ENCODE measurements at places on chromosomes 11 and 22.

- peak; percentile 17 for DNase-seq
Measured at GRCh38 chr11:95923728-95924413, at the start of gene MTMR2. Gene MTMR2, minus strand, starts transcription at chr11:95924107. Its CDS starts 153 bp downstream, at chr11:95923954.

- no peak for DNase-seq
Measured at GRCh38 chr11:129694538-129694937, 121.1 kb upstream of the TMEM45B start.

GRCh38 chr22:47337161-47337621 is 574.7 kb downstream of the TBC1D22A start:
- DNase-seq: no peak

GRCh38 chr22:37211075-37211865 is 1.0 kb downstream of the SSTR3 start:
- DNase-seq: no peak

- no peak for DNase-seq
Measured at GRCh38 chr11:131807876-131808275, 437.5 kb downstream of the NTM start.

DNA sequence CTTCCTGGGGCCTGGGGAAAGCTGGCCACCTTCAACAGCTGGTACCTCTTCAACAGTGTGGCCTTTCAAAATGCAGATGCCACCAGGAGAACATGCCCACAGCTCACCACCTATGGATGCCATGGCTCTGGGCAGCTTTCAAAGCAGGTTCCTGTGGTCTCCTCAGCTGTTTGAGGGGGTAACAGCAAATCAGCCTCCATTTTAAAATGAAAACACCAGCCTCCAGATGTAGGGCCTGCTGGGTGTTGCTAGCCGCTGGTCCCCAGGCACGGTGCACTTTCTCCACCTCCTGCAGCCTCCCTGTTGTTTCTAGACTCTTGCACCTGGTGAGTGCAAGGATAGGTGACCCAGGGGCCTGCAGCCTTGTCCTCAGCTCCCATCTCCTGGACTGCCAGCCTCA is 10.0 kb downstream of the CDPF1 start:
- DNase-seq: no peak

- DNase-seq: peak; percentile 15
Measured at GRCh38 chr22:20117633-20118299, 740 bp upstream of the TRMT2A start.

DNA sequence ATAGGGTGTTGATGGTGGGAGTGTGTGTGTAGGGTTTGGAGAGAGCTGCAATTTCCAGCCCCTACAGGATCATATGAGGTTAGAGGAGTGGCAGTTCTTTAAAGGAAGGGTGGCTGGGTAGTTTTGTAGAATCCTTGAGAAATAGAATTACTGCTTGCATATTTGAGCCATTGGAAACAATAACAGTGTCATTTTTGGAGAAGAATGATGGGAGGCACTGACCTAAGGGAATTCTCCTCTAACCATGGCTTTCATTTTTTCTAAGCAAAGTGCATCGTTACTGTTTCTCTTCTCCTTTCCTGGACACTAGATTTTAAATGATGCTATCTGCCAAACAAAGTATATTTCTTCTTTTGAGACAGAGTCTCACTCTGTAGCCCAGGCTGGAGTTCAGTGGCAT is 66.9 kb upstream of the RRM1 start:
- DNase-seq: no peak

DNA sequence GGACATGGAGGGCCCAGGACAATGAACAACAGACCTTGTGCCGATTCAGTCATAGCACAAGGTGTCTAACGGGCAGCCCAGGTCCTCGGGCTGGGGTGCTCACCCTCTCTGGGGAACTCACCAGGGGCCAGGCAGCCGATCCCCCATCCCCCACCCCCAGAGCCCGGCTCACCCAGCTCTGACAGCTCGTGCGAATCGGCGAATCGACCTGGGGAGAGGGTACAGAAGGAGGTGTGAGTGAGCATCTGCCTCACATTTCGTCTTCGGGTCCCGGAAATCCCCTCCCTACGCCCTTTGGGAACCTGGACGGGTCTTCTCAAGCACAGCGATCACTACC is 423 bp downstream of the PEX16 start:
- no peak for DNase-seq
